Eye (tissue), 1 donor: ENCODE measurements at places on chromosomes 12 and 14.

DNA sequence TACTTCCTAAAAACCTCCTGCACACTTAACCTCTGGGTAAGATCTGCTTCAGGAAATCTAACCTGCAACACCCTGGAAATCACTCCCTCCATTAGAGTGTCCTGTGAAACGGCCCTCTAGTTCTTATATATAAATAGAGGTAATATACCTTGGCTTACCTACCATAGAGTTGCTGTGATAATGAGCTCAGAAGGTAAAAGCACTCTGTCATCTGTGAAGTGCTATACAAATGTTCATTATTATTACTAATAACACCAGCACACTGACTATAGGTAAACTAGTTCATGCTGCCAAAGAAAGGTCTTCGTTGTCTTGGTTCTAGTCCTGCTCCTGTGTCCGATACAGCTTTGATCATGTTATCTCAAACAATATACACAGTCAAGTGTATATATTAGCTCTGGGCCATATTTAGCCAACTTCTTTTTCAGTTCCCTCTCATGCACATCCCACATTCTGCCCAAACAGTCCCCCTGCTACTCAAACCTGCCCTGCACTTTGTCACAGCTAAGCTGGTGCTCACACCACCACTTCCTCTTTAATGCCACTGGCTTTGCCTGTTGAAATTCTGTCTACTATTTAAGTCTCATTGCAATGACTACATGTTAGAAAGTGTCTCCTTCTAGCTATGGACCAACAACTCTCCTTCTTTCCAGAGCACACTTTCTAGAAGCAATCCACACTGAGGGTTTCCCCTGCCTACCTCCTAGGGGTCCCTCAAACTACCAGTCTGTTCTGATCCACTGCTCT lies 5.1 kb downstream of the E2F7 start:
- no peak for DNase-seq

GRCh38 chr12:132491138-132491663 lies 1.2 kb downstream of the FBRSL1 start:
- DNase-seq: no peak

DNA sequence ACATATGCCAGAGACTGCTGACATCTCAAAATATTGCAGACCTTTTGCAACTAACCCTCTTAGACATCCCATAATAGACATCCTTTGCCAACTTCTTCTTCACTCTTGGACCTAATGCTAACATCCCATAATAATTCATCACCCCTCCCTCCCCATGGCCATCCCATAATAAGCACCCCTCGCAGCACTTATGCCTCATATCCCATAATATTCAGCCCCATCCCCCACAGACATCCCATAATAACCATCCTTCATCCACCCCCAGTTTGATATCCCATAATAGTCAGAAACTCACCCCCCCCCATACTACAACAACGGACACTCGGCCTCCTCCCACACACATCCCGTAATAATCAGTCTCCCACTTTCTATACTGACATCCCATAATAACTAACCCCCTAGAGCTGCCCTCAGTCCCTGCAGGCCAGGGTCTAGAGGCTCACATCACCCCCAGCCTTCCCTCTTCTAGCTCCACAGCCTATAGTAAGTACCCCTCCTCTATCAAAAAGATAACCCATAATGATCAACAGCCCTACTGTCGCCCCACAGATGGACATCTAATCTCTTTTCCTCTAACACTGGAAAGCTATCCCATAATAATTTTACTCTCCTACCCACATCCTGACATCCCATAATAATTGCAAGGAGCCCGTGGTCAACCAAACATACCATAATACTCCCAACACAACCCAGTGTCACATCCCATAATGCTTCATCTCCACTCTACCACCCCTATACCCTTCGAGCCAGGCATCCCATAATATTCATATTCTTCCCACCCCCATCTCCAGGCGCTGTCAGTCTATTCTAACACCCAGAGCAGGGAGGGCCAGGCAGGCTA lies 792 bp upstream of the CHD4 start:
- DNase-seq: peak; percentile 88

DNA sequence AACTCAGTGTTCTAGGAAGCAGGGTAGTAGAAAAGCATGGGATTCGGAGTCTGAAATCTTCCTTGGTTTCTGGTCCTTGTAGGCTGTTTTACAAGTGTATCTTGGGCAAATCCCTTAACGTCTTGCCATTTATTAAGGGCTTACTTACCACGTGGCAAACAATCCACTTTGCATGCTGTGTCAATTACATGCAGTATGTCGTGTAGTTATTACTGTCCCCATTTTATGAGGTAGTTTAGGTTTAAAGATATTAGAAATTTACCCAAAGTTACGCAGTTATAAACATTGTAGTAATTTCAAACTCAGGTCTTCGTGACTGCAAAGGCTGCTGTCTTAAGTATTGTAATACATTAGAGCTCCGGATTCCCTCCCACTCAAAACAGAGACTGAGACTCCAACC lies 1.5 kb upstream of the NOVA1 start:
- no peak for DNase-seq

GRCh38 chr12:25883026-25883916 lies 75.2 kb upstream of the RASSF8 start:
- no peak for DNase-seq

DNA sequence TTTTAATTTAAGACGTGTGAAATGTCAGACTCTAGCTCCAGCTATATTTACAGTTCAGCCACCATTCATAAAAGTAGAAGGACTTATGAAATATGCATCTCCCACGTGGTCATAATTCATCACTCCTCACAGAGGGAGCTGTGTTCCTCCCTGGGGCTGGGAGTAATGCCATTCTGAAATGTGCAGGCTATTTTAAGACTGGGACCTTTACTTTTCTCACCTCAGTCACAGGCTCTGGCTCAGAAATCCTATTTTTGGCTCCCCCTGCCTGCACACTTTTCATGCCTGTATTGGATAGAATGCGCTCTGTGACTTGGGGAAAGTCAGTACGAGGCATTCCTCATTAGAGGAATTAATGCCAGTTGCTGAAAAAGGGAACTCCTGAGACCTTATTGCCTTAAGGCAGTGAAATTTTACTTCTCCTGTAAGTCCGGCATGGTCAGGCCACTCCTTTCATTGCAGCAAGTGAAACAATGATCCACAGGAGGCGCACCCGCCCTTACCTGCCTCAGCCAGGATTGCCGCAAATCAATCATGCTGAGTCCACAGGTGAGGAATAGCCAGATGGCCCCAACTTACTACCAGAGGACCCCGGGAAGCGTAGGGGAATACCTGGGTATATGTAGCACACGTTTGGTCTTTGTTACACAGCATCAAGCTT lies 1133.2 kb upstream of the TMEM132C start:
- no peak for DNase-seq

DNA sequence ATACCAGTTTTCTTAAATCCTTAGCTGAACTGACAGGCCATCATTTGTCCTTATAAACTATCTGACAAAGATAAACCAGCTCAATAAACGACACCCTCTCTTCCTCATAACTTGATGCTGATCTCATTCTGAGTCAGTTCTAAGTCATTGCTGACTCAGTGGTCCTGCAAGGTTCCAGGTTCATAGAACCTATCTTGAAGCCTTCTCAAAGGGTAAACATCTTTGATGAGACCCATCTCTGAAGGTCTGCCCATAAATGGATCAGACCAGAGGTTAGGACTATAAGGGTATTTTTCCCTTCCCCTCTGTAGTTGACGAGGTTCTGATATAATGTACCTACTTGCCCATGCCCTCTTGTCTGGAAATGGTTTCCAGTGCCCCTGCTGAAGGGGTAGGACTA lies 11.9 kb downstream of the NAA25 start:
- DNase-seq: no peak

DNA sequence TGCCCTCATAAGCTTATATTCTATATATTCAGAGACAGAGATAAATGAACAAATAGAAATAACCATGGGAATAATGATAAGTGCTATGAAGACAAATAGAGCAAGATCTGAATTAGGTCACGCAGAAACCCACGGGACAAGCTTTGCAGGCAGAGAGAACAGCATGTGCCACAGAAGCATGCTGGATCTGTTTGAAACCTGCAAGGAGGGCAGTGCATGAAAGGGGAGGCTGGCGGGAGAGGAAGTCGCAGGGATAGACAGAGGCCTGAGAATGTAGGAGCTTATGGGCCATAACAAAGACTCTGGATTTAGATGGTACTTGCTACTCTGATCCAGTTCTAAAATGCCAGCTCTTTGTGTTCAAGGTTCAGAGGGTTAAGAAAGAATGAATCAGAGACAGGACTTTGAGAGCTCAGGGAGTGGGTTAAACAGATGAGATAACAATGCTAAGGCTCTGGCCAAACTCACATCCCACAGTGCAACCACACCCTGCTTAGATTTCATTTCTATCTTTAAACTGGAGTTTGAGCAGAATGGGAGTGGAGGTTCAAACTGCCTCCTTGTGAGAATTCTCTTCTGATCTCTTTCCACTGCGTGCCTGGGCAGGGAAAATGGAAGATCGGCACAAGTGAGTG lies 49.2 kb upstream of the PPP1R12A start:
- DNase-seq: no peak
